Activated naive CD8-positive, alpha-beta T cell treated with anti-CD3 and anti-CD28 coated beads, Interleukin-2, amount 10 ng/mL, durations not matched to agents 7 days and 5 days (primary cell): ENCODE measurements at places on chromosomes 3 and 15.

DNA sequence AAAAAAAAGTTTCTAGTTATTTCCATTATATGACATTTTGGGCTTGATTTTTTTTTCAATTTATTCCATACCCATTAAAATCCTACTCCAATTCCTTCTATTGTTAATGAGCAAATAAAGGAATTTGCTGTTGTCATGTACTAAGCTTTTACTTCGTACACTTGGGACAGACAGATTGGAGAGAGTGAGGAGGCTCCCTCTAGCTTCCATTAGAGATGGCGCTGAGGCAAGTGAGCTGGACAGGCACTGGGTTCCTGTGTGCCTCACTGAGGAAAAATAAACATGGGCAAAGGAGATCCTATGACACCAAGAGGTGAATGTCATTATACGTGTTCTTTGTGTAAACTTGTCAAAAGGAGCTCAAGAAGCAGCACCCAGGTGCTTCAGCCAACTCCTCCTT is 441.1 kb upstream of the MDFIC2 start:
- DNase-seq = no peak
- H3K4me3 ChIP-seq = no peak overlapping the region
- no peaks in the 10 kb centered on the region for H3K4me1 ChIP-seq
- peaks cover 2% of the 10 kb centered on the region for H3K27me3 ChIP-seq
- no peak overlapping the region for H3K27ac ChIP-seq

GRCh38 chr3:12907296-12907695 is 65.9 kb upstream of the RPL32 start:
- no peaks in the 10 kb centered on the region for H3K27me3 ChIP-seq
- H3K4me1 ChIP-seq = peaks cover 4% of the 10 kb centered on the region
- no peak overlapping the region for H3K4me3 ChIP-seq
- no peak for DNase-seq

DNA sequence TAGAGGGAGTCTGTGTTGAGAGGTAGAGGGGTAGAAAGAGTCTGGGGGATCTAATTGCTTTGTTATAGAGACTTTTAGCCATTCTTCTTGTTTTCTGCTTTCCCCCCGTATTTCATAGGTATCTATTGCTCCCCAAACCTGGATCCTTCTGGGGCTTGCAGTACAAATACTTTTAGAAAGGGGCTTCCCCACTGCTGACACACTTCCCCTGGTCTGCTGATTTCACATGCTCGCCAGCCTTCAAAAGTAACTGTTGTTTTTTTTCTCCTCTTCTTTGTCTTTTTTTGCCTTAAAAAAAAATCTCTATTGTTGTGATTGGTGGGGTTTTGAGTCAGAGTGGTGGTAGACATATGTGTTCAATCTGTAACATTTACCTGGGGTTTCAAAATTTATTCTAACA is 300.6 kb upstream of the AZI2 start:
- H3K4me1 ChIP-seq = no peaks in the 10 kb centered on the region
- H3K4me3 ChIP-seq = no peak overlapping the region
- no peaks in the 10 kb centered on the region for H3K36me3 ChIP-seq
- no peak overlapping the region for H3K27ac ChIP-seq
- H3K27me3 ChIP-seq = no peaks in the 10 kb centered on the region

DNA sequence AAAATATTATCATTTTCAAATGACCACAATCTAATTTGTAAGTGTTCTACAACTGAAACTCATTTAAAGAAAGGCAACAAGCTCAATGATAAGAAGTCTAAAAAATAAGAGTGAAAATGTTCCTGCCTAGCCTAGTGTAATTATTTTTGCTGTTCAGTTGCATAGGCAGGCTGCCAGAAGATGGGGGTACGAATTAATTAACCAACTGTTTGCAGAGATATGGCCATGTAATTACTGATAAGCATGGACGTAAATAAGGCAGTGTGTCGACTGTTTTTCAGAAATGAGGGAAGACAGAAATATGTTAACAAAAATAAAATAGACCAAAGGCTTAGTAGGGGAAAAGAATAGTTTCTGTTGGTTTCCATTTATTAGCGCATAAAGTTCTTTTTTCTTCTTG is 24.7 kb upstream of the SCAANT1 start:
- H3K27me3 ChIP-seq = no peaks in the 10 kb centered on the region
- H3K27ac ChIP-seq = no peak overlapping the region
- peaks cover 17% of the 10 kb centered on the region for H3K36me3 ChIP-seq
- no peak overlapping the region for H3K4me3 ChIP-seq
- peaks cover 61% of the 10 kb centered on the region for H3K4me1 ChIP-seq

DNA sequence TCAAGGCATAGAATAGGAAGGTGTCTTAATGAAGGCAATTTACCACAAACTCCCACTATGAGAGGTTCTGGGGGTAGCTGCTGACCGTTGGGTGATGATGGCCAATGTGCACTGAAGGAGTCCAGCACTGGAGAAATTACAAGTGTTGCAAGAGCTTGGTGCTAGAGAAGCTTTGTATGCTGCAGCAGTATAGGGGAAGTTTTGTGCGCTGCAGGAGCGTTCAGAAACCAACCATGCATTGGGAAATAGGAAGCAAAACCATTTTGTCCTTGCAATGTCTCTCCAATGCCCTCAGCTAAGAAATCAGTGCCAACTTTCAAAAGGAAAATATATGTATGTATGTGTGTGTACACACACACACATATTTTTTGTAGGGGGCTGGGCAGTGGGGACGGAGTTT is 441.6 kb upstream of the NAALADL2 start:
- no peak for DNase-seq
- no peaks in the 10 kb centered on the region for H3K36me3 ChIP-seq
- no peaks in the 10 kb centered on the region for H3K4me1 ChIP-seq
- no peak overlapping the region for H3K27ac ChIP-seq

DNA sequence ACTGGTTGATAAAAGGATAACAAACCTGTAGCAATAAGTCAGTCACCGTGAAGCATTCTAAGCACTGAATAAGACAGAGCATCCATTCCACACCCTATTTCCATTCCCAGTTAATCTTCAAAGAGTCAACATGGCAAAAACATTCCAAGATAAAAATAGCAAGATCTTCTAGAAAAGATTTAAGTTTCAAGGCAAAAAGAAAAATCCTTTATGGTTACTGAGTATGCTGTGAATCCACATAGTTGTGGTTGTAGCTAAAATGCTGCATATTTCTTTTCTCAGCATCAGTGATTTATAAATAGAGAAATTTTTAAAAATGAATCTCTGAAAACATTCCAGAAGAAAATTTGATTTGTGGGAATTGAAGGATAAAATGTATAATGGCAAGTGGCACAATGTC is 21.1 kb downstream of the GAP43 start:
- no peak overlapping the region for H3K27ac ChIP-seq
- peaks cover 29% of the 10 kb centered on the region for H3K27me3 ChIP-seq
- no peak overlapping the region for H3K4me3 ChIP-seq
- no peaks in the 10 kb centered on the region for H3K36me3 ChIP-seq
- no peak for DNase-seq
- peaks cover 2% of the 10 kb centered on the region for H3K4me1 ChIP-seq

DNA sequence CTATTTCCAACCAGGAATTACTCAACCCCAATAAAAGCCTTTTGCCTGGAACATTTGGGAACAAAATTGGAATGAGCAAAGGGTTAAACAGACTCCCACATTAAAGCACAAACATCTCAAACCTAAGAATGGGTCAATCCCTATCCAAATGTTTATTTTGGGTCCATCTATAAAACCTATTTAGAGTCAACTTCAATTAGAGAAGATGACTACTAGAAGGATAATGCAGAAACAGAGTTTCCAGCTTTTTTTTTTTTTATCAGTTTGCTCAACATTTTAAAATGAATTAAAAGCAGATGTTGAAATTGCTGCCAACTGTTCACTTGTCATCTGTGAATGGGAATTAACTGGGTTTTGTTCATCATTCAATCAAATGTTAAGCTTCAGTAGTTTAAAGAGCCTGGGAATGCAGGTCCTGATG is 4.1 kb upstream of the TBC1D23 start:
- H3K4me3 ChIP-seq = no peak overlapping the region
- DNase-seq = no peak
- no peaks in the 10 kb centered on the region for H3K27me3 ChIP-seq
- H3K36me3 ChIP-seq = peaks cover 5% of the 10 kb centered on the region
- H3K27ac ChIP-seq = no peak overlapping the region

DNA sequence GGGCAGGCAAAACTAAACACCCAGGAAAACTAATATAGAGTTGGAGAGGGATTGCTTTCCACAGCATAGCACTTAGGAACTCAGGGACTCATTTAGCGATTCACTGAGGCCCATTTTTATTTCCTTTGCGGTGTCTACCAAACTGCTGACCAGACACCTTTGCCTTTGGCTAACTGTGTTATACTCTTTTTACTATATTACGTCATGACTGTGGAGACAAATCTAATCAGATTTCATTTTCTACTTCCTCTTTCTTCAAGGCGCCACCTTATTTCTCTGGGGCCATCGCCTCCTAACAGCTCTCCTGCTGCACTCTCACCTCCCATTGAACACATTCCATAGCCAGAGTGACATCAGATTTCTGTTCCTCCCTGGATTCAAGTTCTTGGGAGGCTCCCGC is 215.7 kb upstream of the WNT5A start:
- H3K36me3 ChIP-seq = no peaks in the 10 kb centered on the region
- no peak overlapping the region for H3K27ac ChIP-seq
- H3K4me3 ChIP-seq = no peak overlapping the region
- no peaks in the 10 kb centered on the region for H3K4me1 ChIP-seq

GRCh38 chr3:169286992-169287391 is 376.5 kb downstream of the MECOM start:
- no peaks in the 10 kb centered on the region for H3K36me3 ChIP-seq
- no peaks in the 10 kb centered on the region for H3K27me3 ChIP-seq
- no peak for DNase-seq
- H3K27ac ChIP-seq = no peak overlapping the region

- no peaks in the 10 kb centered on the region for H3K36me3 ChIP-seq
- peaks cover 2% of the 10 kb centered on the region for H3K27me3 ChIP-seq
- no peaks in the 10 kb centered on the region for H3K4me1 ChIP-seq
- no peak for DNase-seq
- no peak overlapping the region for H3K27ac ChIP-seq
Observed at GRCh38 chr15:61314427-61314826, 85.3 kb upstream of the RORA start.
